ENCODE measurements at places on chromosomes 7 and 10. TPM values are rescaled to one million over a fixed set of nuclear protein-coding genes. Genes with fewer than 3 reads are reported as not detected.

GRCh38 chr10:13813550-13813949 is 226.8 kb downstream of the PRPF18 start:
- DNase-seq = no peak

- no peak for DNase-seq
Measured at GRCh38 chr10:86658751-86659150, 4.4 kb downstream of the OPN4 start.

- DNase-seq = no peak
Measured at GRCh38 chr7:5869691-5870090, 10.9 kb upstream of the OCM start.

Gene HECW1
- 0.08 TPM for polyA plus RNA-seq

DNA sequence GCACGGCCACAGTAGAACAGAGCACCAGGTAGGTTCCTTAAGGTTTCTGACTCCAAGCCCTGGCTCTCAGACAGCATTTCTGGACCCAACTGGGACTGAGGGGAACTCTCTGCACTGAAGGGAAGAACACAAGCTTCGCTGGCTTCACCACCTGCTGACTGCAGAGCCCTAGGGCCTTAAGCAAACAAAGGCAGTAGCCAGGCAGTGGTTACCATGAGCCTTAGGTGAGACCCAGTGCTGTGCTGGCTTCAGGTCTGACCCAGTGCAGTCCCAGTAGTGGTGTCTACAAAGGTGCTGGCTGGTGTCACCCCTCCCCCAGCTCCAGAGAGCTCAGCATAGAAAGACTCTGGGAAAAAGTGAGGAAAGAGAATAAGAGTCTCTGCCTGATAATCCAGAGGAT is 59.5 kb downstream of the SIRT1 start:
- DNase-seq = no peak

- DNase-seq = peak; percentile 45
Measured at GRCh38 chr10:34434119-34434594, 380.9 kb downstream of the PARD3 start.

Gene CTTNBP2
- polyA plus RNA-seq = 1.7 TPM

GRCh38 chr10:100531761-100532160 is 2.1 kb upstream of the NDUFB8 start:
- no peak for DNase-seq

DNA sequence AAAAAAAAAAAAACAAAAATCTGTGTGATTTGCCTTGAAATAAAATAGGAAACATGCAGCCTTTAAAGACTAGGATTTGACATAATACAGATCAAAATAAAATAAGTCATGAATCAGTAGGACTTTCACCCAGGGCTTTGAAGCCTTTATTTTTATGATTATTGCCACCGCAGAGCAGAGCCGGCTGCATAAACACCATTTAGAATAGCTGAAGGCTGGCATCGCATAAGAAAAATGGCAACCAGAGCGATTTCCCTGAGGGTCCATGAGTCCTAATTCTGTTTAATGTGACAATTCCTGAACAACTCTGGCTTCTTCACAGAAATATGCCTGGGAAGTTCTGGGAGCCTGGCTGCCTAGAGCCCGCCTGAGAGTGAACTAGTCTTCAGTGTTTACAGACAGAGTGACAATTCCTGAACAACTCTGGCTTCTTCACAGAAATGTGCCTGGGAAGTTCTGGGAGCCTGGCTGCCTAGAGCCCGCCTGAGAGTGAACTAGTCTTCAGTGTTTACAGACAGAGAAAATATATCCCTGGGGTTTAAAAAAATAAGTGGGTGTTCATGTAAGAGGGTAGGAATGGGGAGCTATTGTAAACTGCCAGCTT is 112.0 kb downstream of the EEPD1 start:
- DNase-seq = no peak

DNA sequence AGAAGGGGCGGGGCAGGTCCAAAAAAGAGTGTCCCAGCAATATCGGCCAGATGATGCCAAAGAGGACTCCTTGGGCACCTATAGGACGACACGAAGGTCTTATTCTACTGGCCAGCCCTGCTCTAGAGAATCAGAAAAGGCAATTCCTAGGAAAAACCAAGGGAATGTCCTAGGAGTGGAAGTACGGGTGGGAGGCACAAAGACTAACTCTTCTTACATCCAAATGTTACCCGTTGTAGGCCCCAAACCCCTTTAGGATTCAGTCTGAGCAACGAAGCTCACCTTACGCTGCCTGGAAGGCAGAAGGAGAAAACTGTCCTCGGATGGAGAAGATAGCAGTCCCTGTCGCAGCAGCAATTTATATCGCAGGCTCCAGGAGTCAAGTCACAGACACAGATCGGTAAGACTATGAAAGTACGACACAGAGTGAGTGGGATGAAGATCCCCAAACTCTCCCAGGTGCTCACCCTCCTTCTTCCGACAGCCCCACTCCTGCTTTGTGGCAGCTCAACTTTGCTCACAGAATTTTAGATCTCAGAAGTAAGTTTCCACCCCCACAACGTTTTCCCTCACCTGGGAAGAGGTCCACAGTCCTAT is 558 bp downstream of the TCTN3 start:
- no peak for DNase-seq

GRCh38 chr10:29346296-29347001 is 57.6 kb downstream of the LYZL1 start:
- no peak for DNase-seq

Gene TMEM270
- not detected for polyA plus RNA-seq

DNA sequence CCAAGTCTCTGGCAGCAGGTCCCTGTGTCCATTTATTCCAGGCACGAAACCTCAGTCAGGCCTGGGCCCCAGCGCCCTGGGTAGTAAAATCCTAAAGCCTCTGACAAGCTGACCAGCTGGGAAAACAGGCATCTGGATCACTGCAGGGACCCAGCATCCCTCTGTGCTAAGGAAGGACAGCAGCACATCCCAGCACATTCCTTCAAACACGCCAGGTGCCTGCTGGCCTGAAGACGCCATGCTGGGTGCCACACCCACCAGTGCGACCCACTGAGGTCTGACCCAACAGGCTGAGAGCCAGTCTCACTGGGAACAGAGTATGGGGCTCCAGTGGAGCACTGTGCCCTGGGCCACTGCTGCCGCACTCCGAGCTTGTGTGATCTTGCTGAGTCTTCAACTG is 6.4 kb downstream of the DNAJB12 start:
- no peak for DNase-seq

GRCh38 chr10:30709700-30710358 is 80.3 kb upstream of the LYZL2 start:
- DNase-seq = no peak
